ENCODE measurements at places on chromosomes 2 and 18.

GRCh38 chr18:25834061-25834460, 256.4 kb downstream of the SS18 start:
- no peak for DNase-seq

DNA sequence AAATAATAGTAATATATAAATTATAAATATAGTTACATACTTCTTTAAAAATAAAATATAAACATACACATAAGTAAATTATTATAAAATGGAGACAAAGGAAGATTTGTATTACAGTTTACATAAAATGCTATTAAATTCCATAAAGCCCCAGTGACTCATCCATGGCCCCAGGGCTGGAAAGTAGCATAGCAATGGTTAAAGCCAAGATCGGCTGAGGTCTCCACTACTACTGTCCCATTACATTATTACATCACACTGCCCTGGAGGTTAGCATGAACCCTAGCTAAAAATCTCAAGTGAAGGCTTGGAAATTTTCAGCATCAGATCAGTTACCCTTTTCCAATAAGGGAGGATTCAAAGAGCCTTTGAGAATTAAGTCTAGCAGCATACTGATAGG, 936.2 kb downstream of the DSC3 start:
- no peak for DNase-seq

DNA sequence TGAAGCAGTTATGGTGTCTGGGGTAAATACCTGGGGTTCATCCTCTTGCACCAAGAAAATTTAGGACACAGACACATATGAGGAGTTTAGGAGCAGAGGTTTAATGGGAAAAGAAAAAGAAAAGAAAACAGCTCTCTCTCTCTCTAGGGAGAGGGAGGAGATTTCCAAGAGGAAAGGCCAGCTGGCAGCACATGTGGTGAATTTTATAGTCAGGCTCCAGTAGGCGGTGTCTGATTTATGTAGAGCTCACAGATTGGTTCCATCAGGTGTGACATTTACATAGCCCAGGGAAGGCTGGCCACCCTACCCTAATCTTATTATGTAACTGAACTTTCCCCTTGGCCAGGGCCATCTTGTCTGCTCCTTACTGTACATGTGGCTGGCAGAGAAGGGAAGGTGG, 297.5 kb upstream of the RGPD4 start:
- no peak for DNase-seq

DNA sequence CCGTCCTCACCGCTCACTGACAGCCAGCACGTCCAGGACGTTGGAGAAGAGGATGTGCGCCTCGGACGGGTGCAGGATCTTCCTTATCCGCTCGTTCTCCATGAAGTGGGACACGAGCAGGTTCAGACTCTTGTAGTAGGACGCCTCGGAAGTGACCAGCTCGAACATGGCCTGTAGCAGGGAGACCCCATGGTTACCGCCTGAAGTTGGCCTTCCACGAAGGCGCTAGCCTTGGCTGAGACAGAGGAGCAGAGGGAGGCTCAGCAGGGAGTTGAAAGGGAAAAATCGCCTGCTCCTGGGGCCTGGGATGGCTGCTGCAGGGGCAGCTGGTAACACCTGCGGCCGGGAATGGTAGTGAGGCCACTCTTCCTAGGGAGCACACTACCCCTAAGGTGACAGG, 24.7 kb downstream of the SNORC start:
- DNase-seq, result no peak

GRCh38 chr18:11091746-11092145, 57.6 kb downstream of the PIEZO2 start:
- DNase-seq, result no peak

DNA sequence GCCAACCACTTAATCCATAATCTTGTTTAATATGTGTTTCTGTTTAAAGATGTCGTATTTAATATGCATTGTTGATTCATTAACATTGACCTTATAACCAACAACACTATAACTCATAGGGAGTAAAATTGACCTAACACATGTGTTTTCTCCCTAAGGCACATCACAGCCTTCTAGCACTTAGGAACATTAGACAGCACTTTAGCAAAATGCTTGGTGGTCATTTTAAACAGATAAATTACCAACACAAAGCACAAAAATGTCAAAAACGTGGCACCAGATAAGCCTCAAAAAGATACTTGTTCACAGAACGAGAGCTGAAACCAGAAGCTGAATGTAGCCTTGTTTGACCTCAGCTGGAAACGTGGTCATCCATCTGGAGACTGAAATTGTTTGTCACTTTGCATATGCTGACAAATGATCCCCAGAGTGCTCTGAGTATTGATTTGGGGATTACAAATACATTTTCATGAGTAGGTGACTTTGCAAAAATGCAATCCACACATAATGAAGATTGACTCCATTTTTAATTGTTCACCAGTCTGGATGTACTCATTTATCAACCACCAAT, 139.2 kb downstream of the CCDC102B start:
- no peak for DNase-seq

- no peak for DNase-seq
Measured at GRCh38 chr2:175218551-175218950, 37.0 kb upstream of the ATP5MC3 start.

- DNase-seq, result no peak
Measured at GRCh38 chr2:175726223-175726622, 275.8 kb downstream of the LNPK start.

- no peak for DNase-seq
Measured at GRCh38 chr2:48316753-48317750, 212.9 kb upstream of the STON1 start.

- DNase-seq, result no peak
Measured at GRCh38 chr18:79077181-79077580, 8.0 kb downstream of the ATP9B start.

- no peak for DNase-seq
Measured at GRCh38 chr2:4653991-4654390, 950.6 kb downstream of the DCDC2C start.

DNA sequence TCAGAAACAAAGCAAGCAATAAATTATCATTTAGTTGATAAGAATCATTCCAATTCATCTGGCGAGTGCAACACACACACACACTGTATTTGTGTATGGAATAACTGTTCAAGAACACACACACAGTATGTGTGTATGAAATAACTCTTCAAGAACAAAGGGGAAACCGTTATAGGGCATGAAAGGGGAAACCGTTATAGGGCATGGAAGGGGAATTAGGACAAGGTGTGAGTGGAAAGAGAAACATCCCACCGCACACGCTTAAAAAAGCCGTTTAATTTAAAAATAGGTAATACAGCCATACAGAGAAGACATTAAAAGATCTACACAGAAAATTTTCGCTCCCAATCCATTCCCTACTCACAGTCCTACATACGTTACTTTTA, 607 bp upstream of the TSN start:
- no peak for DNase-seq

DNA sequence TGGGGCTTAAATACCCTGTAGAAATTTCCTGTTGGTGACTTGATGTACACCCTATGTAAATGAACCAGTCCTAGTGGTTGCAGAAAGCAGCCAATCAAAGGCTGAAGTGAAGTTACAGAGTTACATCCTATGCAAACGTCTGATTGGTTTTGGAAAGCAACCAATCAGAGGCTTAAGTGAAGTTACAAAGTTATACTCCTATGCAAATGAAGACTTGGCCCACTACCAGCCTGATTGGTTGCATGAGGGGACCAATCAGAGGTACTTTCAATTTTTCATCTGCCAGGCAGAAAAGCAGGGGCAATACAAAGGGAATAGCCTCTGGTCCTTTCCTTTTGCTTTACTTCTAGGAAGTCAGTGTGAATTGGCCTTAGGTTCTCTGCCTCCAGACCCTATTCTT, 13.6 kb upstream of the ZNF397 start:
- DNase-seq, result no peak

DNA sequence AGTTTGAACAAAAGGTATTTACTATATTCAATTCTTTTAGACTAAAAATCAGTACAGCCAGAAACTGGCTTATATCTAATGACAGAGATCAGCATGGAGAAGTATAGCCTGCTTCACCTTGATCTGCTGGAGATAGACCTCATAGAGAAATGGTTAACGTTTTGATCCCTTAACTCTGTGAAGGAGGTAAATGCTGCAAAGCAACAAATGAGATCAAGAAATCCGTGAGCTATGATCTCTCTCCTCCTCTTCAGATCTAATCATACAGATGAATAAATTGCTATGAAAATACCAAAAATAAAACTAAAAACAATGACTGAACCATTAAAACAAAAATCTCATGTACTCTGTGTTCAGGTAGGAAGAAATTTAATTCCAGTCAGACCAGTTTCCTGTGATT, 42.8 kb downstream of the KLHL14 start:
- DNase-seq, result no peak

DNA sequence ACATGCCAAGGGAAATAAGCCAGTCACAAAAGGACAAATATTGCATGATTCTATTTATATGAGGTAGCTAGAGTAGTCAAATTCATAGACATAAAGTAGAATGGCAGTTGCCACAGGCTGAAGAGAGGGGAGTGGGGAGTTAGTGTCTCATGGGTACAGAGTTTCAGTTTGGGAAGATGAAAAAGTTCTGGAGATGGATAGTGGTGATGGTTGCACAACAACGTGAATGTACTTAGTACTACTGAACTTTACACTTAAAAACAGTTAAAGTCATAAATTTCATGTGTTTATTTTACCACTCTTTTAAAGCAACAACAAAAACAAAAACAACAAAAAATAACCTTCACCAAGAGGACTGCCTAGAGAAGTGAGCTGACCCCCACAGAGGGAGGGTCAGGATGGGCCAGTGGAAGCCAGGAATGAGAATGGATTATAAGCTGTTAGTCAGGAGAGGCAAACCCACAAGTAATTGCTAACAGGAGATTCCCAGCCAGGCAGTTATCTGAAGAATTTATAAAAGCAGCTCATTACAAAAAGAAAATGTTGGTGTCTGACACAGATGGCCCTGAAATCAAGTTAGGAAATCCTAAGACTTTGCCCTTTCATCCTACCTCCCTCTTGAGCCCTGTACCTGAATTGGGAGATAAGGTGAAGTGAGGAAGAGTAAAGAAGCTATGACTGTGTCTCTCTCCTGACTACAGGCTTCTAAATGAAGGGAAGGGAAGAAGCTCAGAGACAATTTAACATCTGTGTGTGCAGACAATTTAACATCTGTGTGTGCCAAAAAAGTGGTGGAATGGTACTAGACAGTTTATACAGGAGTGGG, 263.4 kb downstream of the PDE11A start:
- DNase-seq, result no peak

- DNase-seq, result no peak
Measured at GRCh38 chr2:137302957-137303356, 537.6 kb downstream of the THSD7B start.

DNA sequence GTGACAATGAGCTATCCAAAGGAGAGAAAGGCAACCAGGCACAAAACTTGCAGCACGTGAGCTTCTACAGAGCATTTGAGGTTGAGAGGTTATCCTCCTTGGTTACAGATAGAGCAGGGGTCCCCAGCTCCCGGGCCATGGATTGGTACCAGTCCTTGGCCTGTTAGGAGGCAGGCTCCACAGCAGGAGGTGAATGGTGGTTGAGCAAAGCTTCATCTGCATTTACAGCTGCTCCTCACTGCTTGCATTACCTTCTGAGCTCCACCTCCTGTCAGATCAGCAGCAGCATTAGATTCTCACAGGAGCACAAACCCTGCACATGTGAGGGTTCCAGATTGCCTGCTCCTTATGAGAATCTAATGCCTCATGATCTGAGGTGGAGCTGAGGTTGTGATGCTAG, 57.8 kb upstream of the ST8SIA3 start:
- DNase-seq, result no peak

DNA sequence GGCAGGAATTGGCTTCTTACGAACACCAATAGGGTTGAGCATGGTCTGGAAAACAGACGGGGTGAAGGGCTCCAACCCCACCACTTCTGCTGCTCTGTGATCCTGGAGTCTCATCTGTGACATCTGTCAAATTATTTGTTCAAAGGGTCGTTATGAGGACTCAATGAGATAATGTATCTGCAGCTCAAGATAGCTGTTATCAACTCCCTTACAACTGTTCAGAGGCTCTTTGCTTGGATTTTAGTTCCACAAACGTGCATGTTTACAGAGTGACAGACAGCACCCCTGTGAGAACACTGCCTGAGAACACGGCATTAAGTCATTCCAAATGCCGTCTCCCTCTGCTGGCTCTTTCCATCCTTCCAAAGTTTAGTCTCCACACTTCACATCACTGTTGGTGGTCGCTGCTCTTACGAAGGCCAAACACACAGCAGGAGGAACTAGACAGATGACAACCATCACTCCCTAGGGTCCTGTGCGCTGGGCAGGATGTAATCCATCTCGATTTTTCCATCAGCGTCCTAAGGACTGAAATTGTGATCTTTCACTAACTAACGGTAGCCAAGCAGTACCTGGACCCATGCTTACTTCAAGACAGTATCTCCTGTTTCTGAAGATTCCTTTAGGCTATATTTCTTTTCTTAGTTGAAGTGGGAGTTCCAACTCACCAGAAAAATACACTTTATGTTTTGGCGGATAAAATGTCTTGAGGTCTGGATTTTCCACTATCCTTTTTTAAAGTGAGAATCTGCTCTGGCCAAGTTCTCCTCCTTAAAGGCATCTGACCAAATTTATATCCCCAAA, 220.3 kb downstream of the ANAPC1 start:
- no peak for DNase-seq

DNA sequence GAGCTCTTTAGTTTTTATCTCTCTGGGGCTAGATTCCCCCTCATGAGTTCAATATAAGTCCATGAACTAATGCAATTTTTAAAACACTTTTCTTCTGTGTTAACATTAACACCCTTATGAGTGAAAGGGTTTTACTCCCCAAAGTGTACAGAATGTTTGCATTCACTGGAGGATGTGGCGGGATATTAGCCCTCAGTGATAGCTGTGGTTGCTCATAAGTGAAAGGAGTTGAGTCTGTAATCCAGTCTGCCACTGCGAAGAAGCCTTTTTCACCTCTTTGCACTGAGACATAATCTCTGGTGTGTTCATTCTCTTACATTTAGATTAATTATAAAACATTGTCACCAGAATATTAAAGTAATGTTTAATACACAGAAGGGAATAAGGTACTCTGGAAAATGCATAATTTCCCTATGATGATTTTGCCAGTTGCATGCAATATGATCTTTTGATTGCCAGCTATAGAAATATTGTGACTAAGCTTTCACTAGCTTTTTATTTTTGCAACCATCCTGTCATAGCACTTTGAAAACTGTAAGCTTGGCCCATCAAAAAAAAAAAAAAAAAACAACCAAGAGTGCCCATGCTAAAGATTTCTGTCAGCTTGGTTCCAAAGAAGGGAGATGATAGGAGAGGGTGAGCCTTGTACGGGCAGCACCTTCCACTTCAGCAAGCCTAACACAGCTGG, 113.2 kb downstream of the BCL11A start:
- no peak for DNase-seq

GRCh38 chr2:127226520-127227263, 6.6 kb upstream of the CYP27C1 start:
- peak; percentile 73 for DNase-seq

DNA sequence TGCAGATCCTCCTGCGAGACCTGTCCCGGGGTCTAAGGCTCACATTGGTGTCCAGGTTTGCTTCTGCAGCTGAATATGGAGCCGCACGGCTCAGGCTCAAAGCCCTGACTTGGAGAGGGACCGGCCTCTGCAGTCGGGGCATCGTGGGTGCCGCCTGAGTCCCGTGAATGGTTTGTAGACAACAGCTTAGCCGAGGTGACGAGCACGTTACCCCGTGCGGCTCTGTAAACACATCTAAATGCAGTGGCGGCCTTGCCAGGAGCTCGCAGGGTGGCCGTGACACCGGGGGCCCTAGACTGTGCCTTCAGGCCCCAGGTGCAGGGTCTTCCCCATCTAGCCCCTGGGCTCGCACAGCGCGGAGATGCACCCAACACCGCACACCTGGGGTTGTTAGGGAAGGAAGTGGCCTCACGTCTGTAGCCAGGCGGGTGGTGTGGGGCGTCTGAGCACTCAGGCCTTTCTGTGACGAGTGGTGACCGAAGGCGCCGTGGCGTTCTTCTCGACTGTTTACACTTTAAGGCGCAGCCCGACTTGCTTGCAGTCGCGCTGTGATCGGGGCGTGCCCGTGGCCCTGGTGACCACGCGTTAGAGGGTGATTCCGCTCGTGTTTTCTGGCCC, 91.6 kb downstream of the NFATC1 start:
- no peak for DNase-seq

All from pancreas (tissue), 10 donors.